GM19239 (cell line): ENCODE measurements at places on chromosomes 2 and 18.

- no peak for DNase-seq
Observed at GRCh38 chr2:200624658-200625057, 38.8 kb downstream of the AOX1 start.

DNA sequence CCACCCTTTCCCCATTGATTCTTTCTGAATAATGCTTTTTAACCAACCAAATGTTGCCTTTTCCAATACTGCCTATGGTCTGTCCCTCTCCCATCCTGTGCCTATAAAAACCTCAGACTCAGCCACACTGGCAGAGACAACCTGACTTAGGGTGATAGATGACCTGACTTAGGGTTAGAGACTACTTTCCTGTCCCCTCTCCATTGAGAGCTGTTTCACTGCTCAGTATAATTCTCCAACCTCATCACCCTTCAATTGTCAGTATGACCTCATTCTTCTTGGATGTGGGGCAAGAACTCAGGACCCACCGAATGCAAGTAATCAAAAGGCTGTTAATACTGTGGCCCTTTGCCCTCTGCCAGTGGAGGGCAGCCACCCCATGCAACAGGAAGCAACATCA lies 182.3 kb upstream of the STK17B start:
- DNase-seq, result no peak

- DNase-seq, result peak; percentile 85
Observed at GRCh38 chr2:11155381-11156035, at the start of gene SLC66A3. Gene SLC66A3, plus strand, starts transcription at chr2:11155467. Its CDS starts 80 bp downstream, at chr2:11155547.

GRCh38 chr2:19033240-19033639 lies 325.2 kb downstream of the OSR1 start:
- no peak for DNase-seq

DNA sequence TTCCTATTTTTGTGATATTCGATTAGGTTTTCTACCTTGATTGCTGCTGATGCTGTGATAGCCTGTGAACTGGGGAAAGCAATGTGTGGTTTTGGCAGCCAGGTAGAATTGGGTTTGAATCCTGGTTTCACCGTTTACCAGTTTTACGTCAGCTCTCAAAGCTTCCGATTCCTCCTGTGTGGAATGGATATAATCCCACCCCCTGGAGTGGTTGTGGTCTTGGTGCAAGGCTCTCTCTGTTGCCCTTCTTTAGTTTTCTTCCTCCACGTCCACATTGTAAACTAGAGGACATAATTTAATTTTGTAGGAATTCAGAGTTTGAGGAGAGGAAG lies 45.0 kb downstream of the PHLPP1 start:
- no peak for DNase-seq

GRCh38 chr18:44916429-44917207 lies 235.9 kb downstream of the SETBP1 start:
- DNase-seq, result no peak

DNA sequence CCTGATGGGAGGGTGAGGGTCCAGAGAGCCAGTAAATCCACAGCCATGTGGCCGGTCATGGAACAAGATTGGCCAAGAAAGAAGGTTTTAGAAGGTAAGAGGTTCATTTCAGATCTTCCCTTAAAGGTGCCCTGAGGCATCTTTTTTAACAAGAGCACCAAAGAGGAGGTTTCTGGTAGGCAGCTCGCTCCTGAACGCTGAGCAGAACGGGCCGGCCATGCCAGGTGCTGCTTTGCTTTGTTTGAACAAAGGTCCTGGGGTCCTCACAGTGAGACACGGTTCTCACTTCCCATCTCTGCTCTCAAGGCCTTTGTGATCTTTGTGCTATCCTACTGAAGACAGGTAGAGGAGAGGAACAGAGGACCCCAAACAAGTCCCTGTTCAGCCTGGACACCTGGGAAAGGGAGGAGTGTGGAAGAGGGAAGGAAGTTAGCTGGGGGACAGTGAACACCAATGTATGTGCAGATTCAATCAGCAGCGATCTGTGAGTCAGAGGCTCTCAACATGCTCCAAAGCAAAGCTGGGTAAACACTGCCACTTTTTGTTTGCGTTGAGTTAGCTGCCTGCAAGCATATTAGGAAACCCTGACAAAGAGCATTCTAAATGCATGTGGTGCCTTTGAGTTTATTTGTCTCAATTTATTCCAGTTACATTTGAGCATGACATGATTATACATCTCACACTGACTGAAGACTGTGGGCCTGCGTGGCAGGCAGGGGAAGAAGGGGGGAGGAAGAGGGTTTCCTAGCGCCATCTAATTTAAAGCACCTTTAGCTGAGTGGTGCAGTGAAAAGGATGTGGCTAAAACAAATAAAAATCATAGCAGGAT lies 102.4 kb downstream of the ASB1 start:
- no peak for DNase-seq

DNA sequence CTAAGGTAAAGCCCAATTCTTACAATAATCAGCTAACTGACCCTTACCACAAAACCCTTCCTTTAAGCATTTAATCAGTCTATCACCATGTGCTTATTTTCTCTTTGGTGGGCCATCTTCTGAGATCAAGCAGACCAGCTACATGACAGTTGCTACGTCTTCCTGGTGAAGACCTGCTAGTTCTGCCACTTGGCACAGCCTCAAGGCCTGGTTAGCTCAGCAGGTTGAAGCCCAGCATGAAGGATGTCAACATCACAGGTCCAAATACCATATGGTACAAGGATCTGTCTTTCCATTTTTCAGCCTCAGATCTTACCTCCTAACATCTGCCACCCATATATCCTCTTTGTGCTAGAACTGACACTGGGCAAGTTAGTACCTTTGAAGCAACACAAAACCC lies 636.9 kb downstream of the LRP1B start:
- DNase-seq, result no peak

DNA sequence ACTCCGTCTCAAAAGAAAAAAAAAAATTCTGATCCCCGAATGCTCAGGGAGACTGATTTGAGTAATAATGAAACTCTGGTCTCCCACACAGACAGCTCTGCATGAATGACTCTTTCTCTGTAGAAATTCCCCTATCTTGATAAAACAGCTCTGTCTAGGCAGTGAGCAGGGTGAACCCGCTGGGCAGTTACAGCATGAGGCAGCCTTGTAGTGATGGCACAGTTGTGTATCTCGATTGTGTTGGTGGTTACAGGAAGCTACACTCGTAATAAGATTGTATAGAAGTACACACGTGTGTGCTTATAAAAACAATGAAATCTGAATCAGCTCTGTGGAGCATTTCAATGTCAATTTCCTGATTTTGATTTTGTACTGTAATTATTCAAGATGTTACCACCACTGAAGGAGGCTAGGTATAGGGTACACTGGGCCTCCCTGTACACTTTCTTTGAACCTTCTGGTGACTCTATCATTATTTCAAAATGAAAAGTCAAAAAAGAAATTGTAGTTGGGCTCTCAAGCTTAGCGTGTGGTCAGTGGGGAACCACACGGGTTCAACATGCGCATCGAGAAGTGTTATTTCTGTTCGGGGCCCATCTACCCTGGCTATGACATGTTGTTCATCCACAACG lies 34.9 kb upstream of the ATP8B1 start:
- DNase-seq, result no peak

DNA sequence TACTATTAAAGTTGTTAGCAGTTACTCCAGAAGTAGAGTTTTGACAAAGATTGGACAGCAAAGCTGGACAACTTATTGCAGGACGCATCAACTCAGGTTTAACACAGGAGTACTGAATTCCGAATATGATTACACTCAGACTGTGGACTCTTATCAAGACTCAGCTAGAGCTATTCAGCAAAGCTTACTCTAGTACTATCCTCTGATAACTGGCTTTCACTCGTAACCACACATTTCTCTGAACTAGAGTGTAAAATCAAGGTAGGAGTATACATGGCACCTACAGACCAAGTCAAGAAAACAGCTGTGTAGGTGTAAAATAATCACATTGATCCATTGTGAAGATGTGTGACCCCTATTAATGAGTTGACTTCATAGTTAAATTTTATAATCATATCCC lies 154.2 kb downstream of the RIT2 start:
- DNase-seq, result no peak

GRCh38 chr18:21598726-21599584 lies 1.5 kb downstream of the ESCO1 start:
- no peak for DNase-seq

GRCh38 chr2:12430407-12431133 lies 286.2 kb upstream of the TRIB2 start:
- DNase-seq, result peak; percentile 52

DNA sequence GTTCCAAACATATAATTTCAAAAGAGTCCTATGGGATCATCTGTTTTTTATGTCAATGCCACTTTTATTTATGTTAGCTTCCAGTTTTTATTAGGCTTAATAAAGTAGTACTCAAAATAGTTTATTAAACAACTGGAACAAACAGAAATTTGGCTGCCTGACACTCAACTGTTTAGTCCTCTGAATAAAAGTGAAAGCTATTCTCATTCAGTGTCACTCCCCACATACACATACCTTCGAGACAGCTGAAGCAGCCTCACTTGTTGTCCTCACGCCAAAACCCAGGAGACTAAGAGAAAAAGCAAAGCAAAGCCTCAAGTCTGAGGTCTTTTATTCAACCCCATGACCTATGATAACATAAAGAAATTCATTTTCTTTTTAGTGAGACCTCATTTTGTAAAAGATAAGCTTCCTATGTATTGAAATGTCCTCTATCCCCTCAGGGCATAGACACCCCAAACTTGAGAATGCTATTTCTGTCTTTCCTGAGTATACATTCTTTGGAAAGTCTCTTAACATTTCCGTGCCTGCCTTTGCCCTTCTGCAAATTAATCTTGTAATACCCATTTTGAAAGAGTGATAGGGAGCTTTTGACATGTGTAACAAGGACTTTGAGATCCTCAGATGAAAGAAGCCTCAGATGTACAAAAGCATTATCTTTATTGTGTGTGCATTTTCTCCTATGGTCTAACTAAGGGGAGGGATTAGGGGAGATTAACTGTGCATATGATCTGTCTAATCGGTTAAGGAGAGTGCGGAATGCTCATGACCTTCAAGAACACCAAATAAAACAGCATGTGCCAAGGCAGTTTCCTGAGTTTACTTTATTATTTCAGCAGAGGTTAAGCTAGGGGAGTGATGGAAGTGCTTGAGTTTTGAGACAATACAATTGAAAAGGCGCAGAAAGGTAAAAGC lies 1523.7 kb upstream of the PIK3C3 start:
- no peak for DNase-seq

DNA sequence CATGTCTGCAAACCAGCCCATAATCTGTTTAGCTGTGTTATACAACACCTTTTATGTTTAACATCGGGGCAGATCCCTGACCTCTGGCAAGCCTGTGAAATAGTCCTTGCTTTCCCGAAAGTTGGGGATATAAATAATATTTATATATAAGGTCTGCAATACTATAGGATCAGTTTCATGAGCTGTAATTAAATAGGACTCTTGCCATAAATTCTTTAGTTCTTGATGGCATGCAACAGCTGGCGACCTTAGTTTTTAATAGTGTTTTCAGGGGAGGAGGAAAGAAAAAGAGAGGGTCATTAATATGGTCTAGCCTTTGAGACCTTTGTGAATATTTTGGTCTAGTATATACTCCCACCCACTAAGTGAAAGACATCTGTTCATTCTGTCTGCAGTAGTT lies 166.5 kb downstream of the MTX2 start:
- DNase-seq, result no peak

DNA sequence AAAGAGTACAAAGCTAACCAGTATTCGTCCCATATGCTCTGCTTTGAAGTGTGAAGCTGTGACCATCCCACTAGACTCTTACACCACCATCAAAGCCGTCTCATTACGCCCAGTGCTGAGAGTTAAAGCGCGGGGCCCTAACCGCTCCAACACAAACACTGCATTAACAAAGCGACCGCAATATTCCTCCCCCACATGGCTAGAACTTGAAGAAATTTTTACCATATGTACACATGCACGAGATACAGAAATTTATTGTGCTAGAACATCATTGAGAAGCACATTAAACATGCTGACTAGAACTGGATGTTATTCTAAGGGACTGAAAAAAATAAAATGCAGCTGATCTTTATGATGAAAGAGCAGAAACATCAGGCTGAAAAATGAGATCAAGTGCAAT lies 20.5 kb downstream of the FTCDNL1 start:
- no peak for DNase-seq

DNA sequence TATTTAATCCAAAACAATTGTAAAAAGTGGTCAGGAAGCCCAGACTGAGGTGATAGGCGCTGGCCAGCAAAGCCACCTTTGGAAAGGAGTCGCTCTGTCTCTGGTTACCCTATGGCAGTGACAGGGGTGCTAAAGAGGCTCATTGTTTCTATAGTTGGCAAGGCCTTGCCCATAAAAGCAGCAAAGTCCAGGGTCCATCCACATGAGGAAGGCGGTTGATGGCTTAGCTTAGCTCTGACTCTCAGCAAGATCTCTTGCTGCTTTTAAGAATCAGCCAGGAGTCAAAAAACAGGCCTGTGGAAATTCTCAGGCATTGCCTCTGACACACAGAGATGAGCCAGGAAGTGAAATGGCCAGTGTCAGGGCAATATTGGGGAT lies 57.8 kb upstream of the CYP26B1 start:
- DNase-seq, result no peak

DNA sequence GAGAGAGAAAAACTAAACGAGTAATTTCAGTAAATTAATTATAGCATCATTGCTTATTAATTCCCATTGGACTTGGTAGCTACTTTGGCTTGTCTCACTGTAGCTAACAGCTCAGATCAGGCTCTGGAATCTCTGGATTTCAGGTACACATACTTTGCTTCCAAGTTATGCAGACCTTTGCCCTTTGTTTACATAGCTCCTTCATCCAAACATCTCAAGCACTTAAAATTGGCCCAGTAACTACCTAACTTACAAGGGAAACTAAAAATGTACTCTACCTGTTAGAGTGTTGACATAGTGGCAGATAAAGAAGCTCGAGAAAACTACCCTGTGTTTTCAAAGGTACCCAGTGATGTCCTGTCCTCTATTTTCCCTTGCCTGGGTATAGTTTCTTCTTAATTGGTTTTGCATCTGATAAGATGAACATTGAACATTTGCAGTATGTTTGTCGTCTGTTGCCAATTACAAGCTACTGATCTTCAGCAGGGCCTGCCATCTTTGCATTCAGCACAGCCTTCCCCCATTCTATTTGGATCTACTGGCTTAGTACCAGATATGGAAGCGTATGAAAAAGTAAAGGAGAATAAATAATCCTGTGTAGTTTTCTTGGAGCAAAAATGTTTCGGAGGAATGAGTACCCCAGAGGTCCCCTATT lies 601.5 kb upstream of the FANCL start:
- DNase-seq, result no peak

- no peak for DNase-seq
Observed at GRCh38 chr2:39494784-39495251, 57.7 kb upstream of the MAP4K3 start.

DNA sequence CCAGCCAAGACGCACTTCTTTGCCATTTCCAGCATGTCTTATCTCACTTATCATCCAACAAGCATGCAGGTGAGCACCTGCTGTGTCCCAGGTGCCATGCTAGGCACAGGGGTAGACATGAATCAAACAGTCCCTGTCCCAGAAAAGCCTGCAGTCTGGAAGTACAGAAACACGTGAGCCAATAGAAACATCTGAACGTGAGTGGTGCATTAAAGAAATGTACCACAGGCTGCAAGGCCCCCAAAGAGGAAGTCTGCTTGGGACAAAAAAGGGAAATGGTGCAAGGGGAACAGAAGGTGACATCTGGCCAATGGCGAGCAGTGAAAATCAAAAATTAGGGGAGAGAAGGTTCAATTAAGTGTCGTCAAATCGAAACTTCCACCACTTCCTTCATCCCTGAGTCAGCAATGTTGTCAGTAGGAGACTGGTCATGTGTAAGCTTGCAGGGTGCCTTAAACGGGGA lies 17.6 kb upstream of the TMEM247 start:
- DNase-seq, result no peak

- DNase-seq, result no peak
Observed at GRCh38 chr2:98866033-98866432, 70.0 kb downstream of the CRACDL start.

- DNase-seq, result no peak
Observed at GRCh38 chr18:27143580-27144287, 41.4 kb downstream of the CHST9 start.

GRCh38 chr2:197345846-197346370 lies 35.3 kb upstream of the ANKRD44 start:
- no peak for DNase-seq
